ENCODE measurements at places on chromosomes 7 and 10. TPM values are rescaled to one million over a fixed set of nuclear protein-coding genes. Genes with fewer than 3 reads are reported as not detected.

DNA sequence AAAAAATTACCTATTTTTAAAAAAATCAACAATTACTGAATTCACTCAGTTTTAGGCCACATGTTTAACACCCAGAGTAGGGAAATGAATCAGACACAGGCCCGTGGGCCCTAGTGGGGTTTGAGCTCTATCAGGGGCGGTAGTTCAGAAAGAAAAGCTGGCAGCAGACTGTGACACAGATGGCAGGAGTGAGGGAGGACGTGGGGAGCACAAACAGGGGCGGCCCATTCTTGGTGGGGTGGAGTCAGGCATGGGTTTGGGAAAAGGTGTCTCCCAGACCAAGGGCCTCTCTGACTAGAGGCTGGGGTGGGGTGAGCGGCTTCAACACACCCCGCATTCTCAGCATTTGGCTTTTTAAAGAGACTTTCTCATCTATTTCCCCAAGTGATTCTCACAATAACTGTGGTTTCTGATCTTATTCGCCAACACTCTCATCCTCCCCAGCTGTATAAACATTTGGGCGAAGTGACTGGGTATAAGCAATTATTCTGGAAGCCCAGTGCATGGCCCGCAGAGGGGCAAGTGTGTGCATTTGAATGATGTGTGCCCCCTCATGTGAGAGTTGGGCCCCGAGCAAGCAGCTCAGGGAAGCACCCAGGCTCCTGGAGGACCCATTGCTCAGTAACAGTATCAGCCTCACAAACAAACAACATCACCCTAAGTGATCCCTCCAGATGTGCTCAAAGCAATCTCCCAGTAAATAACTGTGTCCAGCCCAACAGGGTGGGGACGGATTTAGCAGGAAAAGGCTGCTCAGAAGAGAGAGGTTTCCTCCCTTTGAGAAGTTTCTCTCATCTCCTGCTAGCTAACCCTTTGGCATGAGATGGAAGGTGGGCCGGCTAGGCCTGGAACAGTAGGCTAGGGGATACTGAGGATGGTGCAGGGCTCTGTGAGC is 437.6 kb upstream of the ZMIZ1 start:
- no peak for DNase-seq

DNA sequence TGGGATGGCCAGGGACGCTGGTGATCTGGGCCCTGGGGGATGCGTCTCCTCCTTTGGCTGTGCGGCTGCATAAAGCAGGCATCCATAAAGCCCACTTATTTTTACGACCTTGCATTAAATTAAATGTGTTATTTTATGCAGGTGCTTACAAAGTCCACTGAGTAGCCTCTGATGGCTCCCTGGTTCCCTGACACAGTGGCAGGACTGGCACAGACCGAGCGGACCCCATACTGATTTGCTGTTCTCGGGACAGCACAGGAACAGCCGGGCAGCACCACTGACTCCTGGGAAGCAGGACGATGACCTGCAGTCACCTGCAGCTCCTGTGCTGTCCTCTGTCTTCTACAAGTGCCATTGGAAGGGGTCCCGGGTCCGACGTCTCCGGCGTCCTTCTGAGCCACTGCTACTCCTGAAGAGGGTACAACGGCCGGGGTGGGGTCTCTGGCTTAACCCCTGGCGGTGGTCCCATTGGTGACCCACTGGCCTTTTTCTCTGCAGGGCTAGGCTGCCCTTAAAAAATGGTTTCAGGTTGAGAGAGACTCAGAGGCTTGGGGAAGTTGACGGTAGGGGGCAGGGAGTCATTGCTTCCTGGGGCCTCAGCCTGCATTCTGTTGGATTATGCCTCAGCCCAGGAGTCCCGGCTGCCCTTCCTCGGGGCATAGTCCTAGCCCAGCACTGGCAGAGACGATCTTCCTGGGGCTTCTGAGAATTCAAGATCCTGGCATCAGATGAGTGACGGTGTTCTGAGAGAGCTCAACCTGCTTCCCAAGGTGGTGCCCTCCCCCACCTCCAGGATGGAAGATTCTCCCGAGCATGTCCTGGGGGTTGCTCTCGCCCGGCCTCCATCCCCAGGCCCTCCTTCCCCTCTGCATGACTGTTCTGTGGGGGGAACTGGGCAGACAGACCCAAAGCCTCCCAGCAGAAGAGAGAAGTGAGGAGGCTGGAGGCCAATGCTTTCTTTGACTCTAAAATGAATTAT is 330.1 kb downstream of the ADARB2 start:
- DNase-seq: no peak

GRCh38 chr10:660970-661596 is 28.4 kb downstream of the DIP2C start:
- peak; percentile 57 for DNase-seq

GRCh38 chr7:55966851-55967250 is 2.5 kb downstream of the NIPSNAP2 start:
- no peak for DNase-seq

- DNase-seq: no peak
These were observed 1049.9 kb downstream of the REEP3 start for GRCh38 chr10:64571056-64571455.

DNA sequence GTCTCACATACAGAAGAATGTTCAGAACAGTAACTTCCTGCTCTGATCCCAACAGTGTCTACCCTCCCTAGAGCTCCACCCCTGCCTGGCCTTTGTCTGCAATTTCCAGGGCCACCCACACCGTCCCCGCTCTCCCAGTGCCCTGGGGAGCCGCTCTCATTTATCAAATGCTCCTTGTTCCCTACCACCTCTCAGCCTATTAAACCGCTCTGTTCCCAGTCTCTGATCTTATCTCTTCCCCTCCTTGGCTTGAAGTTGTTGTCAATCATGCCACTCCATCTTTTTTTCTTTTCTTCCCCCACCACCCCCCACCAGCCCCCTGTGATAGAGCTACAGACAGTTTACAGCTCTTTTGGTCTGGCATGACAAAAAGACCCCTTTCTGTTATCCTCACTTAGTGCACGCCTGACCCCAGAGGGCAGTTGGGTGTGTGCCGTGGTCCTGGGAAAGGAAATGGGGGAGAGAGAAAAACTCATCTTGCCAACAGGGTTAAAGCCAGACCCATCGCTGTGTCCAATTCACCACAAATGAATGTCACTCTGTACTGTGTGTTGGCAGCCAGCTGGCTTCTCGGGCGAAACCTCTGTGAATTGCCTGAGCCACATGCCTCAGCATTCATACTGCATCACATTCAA is 28.8 kb upstream of the HECTD2 start:
- no peak for DNase-seq

DNA sequence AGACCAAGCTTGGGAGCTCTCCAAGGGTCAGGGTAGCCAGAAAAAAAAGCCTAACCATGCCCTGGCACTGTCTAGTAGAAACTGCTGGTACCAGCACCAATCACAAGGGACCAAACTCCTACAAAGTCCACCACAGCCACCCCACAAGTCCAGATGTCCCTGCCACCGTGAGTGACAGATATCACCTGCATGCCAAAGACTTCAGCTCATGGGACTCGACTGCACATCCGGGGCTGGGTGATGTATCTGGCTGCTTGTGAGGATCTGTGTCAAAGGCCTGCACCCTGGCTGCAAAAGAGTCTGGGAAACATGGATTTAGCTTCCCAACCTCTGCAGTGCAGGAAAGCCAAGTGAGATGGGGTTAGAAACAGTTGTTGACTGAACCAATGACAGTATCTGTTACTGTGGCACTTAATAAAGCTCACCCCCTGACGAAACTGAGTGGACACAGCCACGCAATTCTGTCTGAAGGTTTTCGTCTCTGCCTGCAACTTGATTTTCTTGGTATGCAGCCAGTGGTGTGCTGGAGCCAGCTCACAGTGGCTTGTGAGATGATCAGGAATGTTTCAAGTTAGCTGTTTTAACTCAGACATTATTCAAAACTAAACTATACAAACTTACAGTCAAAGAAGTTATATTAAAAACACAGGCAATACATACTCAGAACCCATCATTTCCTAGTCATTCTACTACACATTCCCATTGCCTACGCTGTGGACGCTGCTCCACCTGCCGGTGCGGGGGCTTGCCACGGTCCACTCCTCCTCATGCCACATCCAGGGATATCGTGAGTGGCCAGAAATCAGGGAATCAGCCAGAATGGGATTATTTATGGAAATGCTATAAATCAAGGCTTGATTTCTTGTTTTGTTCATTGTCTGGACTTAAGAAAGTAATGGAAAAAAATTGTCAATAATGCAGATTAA is 9.2 kb downstream of the ZNF488 start:
- no peak for DNase-seq

The SFRP4 gene
- total RNA-seq: 0.41 TPM

DNA sequence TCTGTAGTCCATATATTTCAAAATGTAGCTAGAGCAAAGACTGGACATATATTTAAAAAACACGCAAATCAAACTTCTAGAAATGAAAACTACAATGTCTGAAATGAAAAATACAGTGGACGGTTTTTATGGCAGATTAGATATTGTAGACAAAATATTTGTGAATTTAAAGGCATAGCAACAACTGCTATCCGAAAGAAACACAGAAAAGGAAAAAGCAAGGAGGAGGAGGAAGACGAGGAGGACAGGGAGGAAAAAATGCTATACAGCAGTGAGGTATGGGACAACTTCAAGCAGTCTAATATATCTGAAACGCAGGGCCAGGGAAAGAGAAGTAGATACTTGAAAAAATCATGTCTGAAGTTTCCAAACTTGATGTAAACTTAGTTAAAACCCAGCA is 13.3 kb downstream of the WASL start:
- no peak for DNase-seq

The LRMDA gene
- 4.1 TPM for total RNA-seq

DNA sequence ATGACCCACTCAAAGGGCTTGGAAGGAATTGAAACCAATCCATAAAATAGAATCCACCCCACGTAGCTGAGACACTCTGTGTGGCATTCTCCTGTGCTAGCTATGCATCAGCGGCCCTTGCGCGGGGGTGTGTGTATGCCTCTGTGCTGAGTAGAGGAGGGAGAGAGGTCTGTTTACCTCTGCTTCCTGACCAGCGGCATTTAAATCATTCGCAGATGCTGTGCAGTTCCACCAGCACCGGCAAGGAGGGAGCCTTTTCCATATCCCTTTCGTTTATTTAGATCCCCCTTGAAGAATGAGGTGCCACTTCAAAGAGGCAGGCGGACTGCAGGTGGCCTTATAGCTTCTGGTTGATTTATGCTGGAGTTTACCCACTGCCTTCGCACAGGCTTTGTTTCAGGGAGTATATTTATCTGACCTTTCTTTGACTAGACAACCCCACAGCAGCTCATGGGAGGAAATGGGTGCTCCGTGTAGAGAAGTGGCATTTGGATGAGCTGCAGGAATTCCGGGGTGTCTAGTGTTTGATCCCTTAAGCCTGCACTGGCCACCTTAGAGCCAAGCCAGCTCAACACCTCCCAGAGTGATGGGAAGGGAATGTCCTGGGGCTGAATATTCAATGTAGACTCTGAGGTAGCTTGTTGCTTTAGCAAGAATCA is 11.4 kb downstream of the C10orf53 start:
- no peak for DNase-seq

GRCh38 chr7:38178695-38179344 is 775 bp downstream of the STARD3NL start:
- no peak for DNase-seq

The CLDN15 gene
- total RNA-seq: 49.0 TPM

The CALCR gene
- not detected for total RNA-seq

The OR2A5 gene
- total RNA-seq: not detected
